ENCODE measurements at places on chromosomes 2 and 18.
A peak's percentile ranks its signal among the peaks of the same experiment; 100 is the strongest.

GRCh38 chr2:229088517-229088913, 182.6 kb downstream of the PID1 start:
- DNase-seq: no peak

DNA sequence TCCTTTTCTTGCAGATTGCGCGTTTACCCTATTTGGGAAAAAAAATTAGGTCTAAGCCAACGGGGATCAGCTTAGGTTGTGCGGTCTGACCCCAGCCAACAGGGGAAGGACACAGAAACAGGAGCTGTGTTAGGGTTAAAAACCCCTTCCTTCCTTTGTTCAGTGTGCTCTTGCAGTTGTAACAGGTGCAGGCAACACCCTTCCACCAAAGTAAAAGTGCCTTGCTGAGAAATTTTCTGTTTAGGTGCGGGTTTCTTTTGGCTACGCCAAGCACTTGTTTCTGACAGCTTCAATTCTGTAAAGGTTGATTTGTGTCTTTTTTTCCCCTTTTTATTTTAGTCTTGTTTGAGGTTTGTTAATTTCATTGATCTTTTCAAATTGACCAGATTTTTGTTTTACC, 92.5 kb downstream of the PTPN4 start:
- no peak for DNase-seq

DNA sequence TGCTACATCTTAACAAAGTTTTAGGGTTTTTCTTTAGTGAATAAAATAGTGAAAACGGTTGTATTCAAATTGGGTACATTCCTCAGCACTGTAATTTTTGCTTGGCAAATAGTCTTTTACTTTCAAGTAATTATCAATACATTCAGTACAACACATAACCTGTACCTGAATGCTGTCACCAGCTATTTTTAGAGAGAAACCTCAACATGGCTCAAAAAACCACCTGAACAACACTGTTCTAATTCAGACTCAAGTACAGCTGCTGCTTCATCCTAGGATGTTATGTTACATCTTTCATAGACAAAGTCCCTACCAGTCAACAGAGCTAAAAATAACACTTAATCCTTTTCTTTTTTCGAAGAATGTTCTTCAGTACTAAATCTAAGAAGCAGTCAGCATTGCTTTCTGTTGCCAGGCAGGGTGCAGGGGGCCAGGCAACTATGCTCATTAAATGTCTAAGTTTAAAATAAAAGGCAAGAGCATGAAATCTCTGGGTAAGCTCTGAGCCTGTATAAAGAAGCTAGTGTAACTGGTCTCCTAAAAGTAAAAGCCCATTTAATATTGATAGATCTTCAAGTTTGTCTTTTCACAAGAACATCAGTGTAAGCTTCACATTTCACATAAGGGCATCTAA, 20.5 kb downstream of the PDIA6 start:
- no peak for DNase-seq

DNA sequence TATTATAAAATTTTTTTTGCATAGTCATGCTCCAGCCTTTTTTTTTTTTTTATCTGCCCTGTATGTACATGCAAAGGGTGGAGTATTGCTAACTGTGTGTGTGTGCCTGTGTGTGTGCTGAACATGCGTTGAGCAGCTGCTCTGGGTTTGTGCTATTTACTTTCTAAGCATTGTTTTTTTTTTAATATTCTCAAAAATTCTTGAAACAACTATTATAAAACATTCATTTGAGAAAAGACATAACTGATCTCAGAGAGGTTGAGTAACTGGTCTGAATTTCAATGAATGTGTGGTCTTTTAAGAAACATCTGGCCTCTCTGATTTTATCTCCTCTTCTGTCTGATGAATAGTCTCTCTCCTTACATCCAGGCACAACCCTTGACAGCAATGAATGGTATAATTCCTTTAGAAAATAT, 366.0 kb upstream of the SLC14A2 start:
- no peak for DNase-seq

- DNase-seq: no peak
Observed at GRCh38 chr2:212526059-212526458, 12.5 kb downstream of the ERBB4 start.

GRCh38 chr2:204150721-204151120, 214.2 kb downstream of the ICOS start:
- no peak for DNase-seq

GRCh38 chr2:47360283-47360682, 42.7 kb upstream of the MSH2 start:
- DNase-seq: no peak

- DNase-seq: no peak
Observed at GRCh38 chr18:31267823-31268481, 50.0 kb upstream of the DSG1 start.

GRCh38 chr2:98524168-98524567, 79.5 kb downstream of the INPP4A start:
- no peak for DNase-seq

DNA sequence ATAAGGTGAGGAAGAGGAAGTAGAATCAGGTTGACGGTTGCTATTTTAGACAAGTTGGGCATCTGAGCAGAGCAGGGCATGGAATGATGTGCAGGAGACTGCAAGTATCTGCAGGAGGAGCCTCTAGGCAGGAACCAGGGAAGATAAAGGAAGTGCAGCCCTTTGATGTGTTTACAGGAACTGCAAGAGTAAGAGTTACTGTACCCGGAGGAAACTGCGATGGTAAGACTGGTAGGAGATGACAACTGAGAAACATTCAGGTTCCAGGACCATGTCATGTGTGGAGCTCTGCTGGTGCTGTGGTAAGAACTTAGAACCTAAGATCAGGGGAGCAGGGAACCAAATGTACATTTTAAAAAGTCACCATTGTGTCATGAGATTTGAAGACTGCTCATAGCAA, 134.3 kb upstream of the STON1 start:
- no peak for DNase-seq

- DNase-seq: no peak
Observed at GRCh38 chr2:241774419-241775222, 2.0 kb upstream of the GAL3ST2 start.

GRCh38 chr2:191268596-191268995, 23.4 kb downstream of the MYO1B start:
- no peak for DNase-seq

DNA sequence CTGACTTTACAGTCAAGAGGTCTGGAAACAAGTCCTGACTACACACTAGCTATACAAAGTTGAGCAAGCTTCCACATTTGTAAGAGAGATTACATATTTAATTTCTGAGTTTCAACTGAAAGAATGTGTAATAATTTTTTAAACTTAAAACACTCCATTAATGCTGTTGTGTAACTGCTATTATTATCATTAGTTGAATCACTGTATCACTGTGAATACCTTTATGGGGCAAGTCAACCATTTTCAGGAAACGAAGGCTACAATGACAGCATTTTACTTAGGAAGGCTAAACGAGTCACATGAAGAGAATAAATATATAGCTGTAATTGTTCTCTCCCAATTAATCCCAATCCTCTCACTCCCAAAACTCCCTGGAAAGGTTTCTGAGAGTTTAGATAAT, 46.3 kb downstream of the TRIP12 start:
- no peak for DNase-seq

DNA sequence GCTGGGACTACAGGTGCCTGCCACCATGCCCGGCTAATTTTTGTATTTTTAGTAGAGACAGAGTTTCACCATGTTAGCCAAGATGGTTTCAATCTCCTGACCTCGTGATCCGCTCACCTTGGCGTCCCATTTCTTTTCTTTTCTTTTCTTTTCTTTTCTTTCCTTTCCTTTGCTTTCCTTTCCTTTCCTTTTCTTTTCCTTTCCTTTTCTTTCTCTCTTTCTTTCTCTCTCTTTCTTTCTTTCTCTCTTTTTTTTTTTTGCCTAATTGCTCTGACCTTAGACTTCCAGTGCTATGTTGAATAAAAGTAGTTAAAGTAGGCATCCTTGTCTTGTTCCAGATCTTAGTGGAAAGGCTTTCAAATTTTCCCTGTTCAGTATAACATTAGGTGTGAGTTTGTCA, 41.0 kb upstream of the REEP1 start:
- DNase-seq: no peak

DNA sequence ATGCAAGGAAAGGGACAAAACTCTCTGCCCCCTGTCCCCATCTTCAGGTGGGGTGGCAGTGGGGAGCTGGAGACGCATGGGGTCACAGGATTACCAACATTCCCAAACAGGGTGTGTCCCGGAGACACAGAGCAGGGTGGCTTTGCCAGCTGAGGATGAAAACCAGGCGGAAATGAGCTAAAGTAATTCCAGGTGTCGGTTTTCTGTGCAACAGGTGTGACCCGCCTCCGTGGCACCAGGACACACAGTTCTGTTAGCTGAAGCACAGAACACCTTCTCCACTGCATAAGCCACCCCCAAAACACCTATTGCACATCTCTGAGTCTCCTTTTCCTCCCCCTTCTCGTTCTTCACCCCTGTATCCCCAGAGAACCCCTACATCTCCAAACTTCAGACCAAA, 122.7 kb upstream of the GLI2 start:
- DNase-seq: no peak

- DNase-seq: no peak
Observed at GRCh38 chr2:9258953-9259399, 52.4 kb downstream of the ASAP2 start.

GRCh38 chr18:10314066-10314465, 140.4 kb upstream of the APCDD1 start:
- DNase-seq: no peak

GRCh38 chr2:10501451-10501961, 53.4 kb upstream of the ODC1 start:
- no peak for DNase-seq

GRCh38 chr18:35185771-35186170, 55.1 kb upstream of the ZNF397 start:
- peak; percentile 7 for DNase-seq

DNA sequence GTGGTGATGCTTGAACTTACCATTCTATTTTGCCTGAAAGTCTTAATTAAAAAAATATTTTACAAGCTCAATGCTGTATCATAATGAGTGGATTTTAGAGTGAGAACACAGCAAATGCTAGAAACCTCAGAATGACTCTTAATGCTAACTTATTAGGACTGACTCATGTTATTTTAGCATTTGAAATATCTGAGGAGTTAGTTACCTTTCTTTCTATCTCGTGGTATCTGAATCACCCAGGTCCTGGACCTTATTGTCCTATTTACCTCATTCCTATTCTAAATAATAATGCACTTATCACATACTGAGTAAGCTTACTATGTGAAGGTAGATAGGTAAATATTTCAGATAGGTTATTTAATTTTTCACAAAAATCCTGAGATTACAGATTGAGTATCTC, 70.7 kb downstream of the SOS1 start:
- DNase-seq: no peak

DNA sequence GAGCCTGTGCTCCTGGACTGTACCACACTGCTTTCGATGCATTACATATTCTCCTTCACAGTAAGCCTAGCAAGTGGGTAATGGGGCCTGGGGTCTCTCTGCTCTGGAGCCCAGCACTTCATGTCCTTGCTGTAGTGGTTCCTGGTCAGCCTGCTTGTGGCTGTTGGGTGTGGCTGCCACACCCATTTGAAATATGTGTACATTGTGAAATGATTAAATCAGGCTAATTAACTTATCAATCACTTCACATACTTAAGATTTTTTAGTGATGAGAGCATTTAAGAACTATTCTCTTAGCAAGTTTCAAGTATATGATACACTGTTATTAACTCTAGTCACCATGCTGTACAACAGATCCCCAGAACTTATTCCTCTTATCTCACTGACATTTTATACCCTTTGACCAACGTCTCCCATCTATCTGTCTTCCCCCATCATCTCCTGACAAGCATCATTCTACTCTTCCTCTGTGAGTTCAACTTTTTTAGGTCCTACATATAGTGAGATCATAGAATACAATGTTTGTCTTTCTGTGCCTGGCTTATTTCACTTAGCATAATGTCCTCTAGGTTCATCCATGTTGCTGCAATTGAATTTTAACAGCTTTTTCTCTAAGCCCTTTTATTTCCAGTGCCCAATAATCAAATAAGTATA, 92.1 kb downstream of the LYPD6 start:
- DNase-seq: no peak

- DNase-seq: peak; percentile 45
Observed at GRCh38 chr2:135913727-135914365, 37.6 kb upstream of the MCM6 start.

GRCh38 chr2:136207665-136208064, 89.7 kb upstream of the CXCR4 start:
- no peak for DNase-seq

DNA sequence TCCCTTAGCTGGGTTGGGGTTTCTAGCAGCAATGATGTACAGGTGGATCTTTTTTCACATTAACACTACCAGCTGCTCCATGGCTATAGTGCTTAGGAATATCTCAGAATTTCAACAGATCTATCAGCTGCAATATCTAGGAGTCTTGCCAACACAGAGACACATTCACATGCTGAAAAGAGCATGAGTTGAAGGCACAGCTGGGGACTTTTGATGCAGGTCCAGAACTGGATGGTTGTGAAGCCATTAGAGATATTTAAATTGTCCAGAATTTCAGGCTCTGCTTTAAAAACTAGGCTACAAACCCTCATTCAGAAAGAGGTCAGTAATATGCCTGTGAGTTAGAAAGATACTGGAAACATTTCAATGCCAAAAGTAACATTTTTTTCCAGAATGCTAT, 122.2 kb upstream of the CCDC195 start:
- DNase-seq: no peak

DNA sequence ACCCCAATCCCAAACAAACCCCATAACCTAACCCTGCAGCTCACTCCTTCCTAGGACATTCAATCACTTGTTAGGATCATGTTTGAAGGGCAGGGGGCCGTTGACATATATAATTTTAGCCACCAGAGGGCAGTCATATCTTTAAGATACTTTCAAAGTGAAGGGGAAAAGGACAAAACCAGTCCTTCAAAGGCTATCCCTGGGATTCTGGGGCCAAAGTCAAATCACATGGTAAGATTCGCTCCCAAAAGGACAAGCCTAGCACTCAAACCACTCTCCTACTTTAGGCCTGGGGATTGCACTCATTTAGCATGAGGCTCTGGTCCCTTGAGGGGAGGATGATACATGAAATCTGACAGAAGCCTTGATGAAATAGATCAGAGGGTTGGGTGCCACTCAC, 44.6 kb downstream of the HAUS1 start:
- peak; percentile 44 for DNase-seq

- no peak for DNase-seq
Observed at GRCh38 chr18:50094221-50094773, 100.7 kb downstream of the MYO5B start.

GRCh38 chr2:68141875-68142274, 15.8 kb upstream of the PNO1 start:
- DNase-seq: no peak

DNA sequence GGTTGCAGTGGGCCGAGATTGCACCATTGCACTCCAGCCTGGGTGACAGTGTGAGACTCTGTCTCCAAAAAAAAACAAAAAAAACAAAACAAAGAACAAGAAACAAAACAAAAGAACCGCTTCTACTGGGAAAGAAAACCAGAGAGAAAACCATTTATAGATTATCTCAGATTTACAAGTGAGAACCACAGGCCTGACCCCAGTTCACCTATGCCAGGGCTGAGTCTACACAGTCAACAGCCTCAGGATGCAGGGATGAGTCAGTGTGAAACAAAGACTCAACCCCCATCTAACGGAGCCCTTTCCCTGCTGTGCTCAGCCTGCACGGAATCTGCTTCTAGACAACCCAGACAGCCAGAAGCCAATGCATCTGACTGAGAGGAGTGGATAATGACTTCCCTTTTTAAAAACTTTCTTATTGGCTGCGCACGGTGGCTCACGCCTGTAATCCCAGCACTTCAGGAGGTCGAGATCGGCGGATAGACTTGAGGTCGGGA, 25.5 kb upstream of the YWHAQ start:
- DNase-seq: peak; percentile 64

- DNase-seq: no peak
Observed at GRCh38 chr18:74718312-74718711, 120.6 kb downstream of the ZNF407 start.

GRCh38 chr2:63862806-63863205, 21.1 kb downstream of the UGP2 start:
- DNase-seq: no peak
